Tibial artery (tissue), 4 donors: ENCODE measurements at places on chromosomes 6 and 20.

- DNase-seq = no peak
These were observed 111.4 kb upstream of the ATXN1 start for GRCh38 chr6:16872543-16873235.

- DNase-seq = no peak
These were observed 45.8 kb downstream of the EPM2A start for GRCh38 chr6:145689529-145689928.

GRCh38 chr6:157184202-157185015 is 138.9 kb downstream of the TMEM242 start:
- DNase-seq = peak; percentile 84

GRCh38 chr20:54118220-54119001 is 48.0 kb upstream of the BCAS1 start:
- no peak for DNase-seq

DNA sequence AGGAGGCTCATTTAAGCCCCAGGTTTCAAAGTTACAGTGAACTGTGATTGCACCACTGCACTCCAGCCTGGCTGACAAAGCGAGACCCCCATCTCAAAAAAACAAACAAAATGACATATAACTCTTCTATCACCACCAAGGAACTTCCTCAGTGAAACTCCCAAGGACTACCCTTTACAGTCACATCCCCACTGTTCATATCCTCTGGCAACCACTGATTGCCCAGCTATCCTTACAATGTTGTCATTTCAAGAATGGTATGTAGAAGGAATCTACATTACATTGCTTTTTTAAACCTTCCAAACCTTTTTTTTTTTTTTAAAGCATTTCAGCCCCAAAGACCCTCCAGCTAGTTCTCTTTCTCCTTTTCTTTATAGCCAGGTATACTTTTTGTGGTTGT is 123.1 kb upstream of the CARMIL1 start:
- DNase-seq = no peak

- DNase-seq = no peak
These were observed 10.5 kb downstream of the MTG2 start for GRCh38 chr20:62193079-62194025.

GRCh38 chr6:108115598-108116058 is 41.1 kb upstream of the OSTM1 start:
- DNase-seq = no peak

DNA sequence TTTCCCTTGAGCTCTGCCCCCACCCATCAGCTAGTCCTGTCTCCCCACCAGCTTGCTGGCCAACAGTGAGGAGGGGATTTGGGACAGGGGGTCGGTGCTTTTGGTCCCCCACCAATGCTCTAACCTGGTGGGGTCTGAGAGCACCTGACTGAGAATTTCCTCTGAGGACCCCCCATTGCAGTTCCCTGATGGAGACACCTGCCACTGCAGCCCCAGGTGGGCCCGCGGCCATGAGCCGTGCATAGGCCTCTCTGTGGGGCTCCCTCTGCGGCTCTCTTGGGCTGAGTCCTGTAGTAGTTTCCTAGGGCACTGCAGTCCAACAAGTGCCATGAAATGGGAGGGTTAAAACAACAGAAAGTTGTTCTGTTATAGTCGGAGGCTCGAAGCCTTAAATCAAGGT is 172.2 kb upstream of the SNX9 start:
- peak; percentile 55 for DNase-seq

DNA sequence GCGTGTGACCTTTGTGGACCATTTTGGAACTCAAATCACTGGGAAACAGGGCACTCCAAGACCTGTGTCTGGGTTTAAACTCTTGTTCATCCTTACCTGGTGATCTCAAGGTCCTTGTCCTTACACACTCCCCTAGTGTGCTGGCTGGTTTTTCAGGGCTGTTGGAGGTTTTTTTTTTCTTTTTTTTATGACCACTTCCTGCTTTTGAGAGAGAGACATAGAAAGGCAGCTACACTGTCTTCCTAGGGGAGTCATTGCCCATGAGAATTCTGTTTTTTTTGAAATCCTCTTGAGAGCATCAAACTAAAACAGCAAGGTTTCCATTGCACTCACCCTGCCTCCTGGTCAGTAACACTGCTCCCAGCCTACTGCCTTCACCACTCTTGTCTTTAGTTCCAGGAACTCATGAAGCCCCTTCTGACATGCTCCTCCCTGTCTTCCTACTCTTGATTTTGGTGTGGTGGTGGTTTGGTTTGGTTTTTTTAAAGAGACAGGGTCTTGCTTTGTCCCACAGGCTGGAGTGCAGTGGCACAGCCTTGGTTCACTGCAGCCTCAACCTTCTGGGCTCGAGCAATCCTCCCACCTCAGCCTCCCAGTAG is 28.6 kb downstream of the PRPH2 start:
- DNase-seq = no peak

DNA sequence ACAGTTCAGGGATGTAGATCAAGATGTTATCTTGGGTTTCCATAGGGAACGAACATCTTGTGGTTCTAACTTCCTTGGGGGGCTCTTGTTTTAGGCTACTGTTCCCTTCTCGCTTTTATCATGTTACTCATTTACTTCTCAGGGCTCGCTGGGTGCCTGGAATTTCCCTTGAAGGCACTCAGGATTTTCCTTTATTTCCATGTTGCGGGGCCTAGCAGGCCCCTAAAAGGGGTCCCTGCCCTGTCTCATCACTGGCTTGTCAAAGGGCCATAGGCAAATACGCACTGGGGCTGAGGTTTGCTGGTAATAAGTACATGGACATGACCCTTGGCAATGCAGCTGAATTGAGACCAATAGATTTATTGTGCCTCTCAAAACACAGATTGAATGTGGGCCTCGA is 262.3 kb downstream of the CDH4 start:
- DNase-seq = no peak

DNA sequence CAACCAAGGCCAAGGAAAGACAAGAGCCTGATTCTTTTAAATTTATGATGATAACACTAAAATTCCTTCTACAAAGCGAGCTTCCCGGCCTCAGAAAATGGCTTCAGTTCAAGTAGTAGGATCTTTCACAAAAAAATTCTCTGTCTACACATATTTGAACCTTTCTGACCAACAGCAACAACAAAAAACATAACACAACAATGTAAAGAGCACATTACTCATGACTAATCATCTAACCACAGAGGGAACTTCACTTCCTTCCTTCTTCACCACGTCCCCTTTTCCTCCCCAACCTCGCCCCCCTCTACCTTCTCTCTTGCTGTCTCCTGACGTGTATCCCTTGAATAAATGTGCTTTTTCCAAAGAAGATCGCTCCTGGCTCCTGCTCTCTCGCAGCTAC is 228.2 kb downstream of the MYLK4 start:
- no peak for DNase-seq

- DNase-seq = no peak
These were observed 103.3 kb downstream of the FIG4 start for GRCh38 chr6:109794201-109794923.

DNA sequence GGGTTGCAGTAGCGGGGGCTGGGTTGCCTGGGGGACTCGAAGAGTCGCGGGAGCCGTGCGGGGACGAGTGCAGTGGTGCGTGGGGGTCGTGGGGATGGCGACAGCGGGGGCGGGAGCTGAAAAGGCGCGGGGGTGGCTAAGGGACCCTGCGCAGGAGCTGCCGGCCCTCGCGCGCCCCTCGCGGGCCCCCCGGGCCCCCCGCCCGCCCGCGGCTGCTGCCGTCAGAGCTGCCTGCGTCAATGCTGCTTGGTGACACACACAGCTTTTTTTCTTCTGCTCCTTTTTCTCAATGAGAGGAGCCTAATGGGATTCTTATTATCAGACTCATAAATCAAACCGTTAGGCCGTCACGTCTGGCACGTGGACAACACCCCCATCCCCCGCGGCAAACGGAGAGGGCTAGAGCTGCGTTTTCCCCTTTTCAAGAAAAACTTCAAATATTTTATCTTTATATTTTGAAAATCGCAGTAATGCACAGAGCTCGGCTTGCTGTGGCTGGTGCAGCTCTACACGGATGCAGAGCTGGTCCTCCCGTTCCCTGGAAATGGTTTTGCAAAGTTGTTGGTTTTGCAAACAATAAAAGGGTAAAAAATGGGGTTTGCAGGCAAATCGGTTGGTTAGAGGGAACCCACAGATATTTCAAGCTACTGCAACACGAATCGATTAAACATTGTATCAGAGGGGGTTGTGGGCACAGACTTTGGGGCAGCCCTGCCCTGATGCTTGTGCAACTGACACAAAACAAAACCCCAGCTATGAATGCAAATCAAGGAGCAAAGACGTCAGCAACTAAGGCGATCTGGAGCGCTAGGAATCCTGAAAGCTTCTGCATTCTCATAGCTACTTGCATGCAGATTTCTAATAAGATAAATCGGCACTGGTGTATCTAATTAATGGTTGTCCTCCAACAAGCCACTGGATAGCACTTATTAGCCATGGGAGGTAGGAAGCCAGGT is 161.4 kb downstream of the TBXT start:
- peak; percentile 81 for DNase-seq

DNA sequence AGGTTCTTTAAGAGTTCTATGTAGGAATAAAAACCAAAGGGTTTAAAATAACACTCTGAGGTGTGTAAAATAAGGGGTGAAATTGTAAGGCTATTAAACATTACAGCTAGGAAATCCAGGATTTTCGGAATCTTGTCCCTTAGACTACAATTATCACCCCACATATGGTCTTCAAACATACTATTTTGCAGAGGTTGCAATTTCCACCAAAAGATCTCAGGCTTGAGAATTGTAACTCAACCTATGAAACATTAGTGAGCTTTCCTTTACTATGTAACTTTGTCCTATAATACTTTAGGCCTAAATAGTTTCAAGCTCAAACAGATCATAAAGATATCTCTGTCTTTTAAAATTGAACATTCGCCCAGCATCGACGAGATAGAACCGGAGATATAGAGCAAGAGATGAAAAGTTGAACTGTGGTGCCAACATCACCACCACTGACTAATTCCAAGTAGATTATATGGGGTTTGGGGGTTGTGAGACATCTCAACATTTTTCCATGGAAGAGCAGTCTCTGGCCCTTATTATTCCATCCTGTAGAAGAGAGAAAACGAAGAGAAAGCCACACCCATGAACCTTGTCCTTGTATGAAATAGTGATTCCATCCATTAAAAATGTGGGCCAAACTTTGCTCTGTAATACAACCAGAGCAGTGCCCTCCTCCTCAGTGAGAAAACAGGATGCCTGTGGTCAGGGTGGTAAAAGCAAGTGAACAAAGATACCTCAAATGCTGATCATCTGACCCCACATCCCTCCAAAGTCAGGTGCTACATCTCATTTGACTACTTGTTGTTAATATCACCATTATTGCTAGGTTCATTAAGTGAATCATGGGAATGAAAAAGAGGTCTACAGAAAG is 284.5 kb upstream of the GJE1 start:
- no peak for DNase-seq

DNA sequence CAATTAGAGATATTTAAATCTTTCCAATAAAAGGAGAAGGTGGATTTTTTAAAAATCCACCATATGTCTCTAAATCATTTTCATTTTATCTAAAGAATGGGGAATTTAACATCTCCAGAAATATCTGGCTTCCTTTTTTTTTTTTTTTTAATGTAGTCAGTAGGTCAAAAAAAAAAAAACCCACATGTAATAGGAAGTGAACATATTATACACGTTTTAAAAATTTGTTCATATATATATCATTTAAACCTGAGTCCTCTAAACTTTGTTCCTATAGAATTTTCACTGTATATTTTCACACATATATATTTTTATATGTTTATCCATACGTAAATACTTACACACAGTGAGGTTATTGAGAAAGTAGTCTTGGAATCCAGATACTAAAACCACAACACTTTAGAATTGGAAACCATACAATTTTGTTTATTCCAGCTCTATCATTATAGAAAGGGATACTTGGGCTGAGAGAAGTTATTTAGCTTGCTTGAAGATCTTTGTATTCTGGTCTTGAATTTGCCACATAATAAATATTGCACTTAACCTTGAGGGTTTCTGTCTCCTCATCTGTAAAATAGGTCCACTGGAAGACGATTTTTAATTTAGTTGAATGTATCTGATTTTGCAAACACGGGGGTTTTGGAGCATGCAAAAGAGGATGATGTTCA is 62.1 kb upstream of the ZNF217 start:
- no peak for DNase-seq

- DNase-seq = no peak
These were observed 232.5 kb downstream of the LAMA2 start for GRCh38 chr6:129115471-129115870.

DNA sequence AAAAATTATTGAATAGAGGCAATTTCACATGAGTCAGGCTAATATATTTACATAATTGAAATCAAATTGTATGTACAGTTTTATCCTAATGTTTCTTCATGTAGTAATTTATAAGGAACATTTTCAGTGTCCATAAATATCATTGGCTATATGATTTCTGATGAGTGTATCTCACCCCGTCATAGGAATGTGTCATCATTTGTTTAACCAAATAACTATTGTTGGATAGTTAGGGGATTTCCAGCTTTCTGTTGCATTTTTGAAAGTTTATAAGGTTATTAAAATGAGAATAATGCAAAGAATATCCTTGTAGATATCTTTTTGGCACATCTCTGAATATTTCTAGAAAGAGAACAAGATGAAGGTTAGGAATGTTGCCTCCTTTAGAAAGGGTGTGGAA is 39.0 kb downstream of the SYTL3 start:
- DNase-seq = no peak

- DNase-seq = no peak
These were observed at the start of gene ADGRF5 for GRCh38 chr6:46921731-46922130. TSS of gene ADGRF5 (minus strand) at chr6:46921938. CDS start at chr6:46906762, 15,176 bp downstream.

DNA sequence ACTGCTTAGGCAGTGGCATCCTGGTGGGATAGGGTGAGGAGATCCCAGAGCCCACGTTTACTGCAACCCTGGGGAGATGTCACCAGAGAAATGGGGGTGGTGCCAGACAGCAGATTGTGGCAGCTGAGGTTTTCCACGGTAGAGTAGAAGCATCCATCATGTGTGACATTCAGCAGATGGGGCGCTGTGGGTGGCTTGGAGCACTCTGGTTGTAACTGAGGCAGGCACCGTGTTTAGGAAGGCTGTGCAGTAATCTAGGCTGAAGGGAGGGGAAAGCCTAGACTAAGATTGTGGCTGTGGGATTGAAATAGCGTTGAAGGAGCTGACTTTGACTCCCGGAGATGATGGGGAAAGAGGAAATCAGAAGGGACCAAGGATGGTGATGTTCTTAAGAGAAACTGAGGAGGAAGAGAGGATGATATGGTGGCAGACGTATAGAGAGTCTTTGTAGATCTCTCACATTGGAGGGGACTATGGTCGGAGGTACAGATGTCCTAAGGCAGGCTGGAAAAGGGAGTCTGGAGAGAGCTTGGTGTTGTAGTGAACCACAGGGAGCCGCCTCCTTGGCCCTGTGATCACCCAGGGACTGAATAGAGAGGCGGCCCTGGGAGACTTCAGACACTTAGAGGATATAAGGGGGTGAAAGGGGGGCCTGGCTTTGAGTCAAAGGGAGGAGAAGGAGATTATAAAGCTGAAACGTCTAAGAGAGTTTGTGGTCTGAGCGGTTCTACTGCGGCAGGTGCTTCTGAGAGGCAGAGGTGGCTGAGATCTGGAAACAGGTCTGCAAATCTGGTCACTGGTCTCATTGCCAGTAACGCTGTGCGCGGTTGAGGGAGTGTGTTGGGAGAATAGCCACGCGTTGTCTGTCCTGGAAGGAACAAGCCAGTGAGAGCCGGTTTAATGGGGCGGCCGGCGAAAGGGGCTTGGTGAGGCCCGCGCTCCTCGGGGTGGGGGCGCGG is 792 bp upstream of the MICA start:
- DNase-seq = peak; percentile 42
